ENCODE measurements at places on chromosomes 6 and 20. TPM values are rescaled to one million over a fixed set of nuclear protein-coding genes. Genes with fewer than 3 reads are reported as not detected.

The RIMS1 gene
- 3.4 TPM for total RNA-seq

The BTNL2 gene
- total RNA-seq = not detected

The GNAS-AS1 gene
- total RNA-seq = 1.5 TPM

GRCh38 chr20:45833030-45833882 lies at the start of gene SNX21:
SNX21 (plus strand) TSS chr20:45833799; CDS start chr20:45833920, 121 bp downstream.
- DNase-seq = peak; percentile 92

- DNase-seq = no peak
These were observed 217.3 kb upstream of the RREB1 start for GRCh38 chr6:6890400-6890858.

GRCh38 chr6:21101694-21102093 lies 491.9 kb upstream of the SOX4 start:
- no peak for DNase-seq

DNA sequence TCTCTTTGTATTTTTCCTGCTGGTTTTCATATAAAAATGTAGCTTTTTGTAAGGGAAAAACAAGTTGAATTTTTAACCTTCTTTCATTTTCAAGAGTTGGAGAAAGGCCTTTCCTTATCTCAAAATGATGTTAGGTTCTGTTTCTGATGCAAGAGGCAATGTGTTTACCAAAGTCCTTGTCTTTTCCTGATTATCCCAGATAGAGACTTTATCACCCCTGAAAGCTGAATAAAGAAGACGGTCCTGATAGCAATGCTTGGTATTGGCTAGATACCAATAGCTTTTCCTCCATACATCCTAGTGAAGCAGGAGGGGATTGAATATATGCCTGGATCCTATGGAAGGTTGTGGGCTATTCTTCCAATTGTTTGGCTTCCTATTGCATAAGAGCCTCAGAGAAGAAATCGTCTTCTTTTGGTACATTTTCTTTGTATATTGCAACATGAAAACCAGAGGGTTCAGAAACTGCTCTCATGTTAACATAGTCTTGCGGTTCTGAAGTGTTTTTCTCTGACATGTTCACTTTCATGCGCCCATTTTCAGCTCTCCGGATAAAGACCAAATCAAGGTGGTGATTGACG lies 5.5 kb downstream of the PNLDC1 start:
- DNase-seq = no peak

DNA sequence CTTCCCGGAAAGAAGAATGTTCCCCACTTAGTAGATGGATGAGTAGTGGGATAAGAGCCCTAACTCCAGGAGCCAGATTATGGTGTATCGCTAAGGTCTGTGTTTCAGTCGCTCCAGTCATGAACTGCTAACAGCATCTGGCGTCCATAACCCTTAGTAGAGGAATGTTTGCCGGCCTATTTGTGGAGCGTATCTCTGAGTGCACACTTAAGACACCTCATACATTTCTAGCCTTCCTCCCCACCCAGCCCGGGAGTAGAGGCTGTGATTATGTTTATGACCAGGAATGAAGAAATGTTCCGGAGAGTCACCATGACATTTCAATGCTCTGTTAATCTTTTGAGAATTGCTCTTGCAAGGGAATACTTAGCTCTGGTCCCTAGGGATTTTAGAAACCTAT lies 251.1 kb upstream of the SOX4 start:
- DNase-seq = no peak

DNA sequence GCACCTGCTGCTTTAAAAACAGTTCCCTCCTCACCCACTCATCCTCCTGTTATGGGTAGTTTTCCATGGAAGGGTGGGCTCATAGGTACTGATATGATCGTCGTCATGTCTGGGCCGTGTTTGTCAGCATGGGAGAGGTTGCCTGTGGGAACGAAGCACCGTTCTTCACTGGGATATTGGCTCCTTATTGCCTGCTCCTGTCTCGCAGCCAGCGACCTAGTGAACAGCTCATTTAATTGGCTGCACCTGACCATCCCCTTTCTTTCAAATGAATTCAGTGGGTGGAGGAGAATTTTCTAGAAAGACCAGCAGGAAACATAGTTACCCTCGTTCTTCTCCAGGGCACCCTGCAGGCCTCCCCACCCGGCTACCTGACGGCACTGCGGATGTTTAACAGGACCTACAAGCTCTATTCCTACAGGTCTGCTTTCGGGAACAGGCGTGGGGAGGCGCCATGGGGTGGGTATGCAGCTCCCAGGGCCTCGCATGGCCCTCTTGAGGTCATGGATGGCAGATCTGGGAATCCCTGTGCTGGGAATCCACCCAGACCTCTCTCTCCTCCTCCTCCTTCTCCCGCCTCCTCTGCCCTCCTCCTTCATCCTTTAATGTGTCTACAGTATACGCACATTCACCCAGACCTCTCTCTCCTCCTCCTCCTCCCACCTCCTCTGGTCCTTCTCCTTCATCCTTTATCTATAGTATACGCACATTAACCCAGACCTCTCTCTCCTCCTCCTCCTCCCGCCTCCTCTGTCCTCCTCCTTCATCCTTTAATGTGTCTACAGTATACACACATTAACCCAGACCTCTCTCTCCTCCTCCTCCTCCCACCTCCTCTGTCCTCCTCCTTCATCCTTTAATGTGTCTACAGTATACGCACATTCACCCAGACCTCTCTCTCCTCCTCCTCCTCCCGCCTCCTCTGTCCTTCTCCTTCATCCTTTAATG lies 21.9 kb downstream of the ENTPD6 start:
- no peak for DNase-seq

DNA sequence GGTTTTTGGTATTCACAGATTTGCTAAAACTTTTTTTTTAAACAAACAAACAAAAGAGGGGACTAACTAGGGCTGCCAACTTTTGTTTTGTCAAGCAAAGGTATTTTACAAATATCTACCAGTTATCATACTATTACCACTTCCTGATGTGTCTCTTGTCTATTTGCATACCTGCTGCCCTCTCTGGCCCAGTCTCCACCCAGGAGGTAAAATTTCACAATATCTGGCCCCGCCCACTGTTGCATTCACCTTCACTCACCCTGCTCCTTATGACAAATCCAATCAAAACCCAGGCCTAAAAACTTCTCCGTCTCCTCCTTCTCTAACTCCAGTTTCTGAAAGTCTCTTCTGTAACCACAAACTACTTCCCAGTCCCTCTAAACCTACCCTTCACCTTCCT lies 82.2 kb downstream of the TRERF1 start:
- DNase-seq = no peak
